ENCODE measurements at places on chromosomes 1 and 21.
A peak's percentile ranks its signal among the peaks of the same experiment; 100 is the strongest.

- DNase-seq: no peak
Observed at GRCh38 chr1:31830065-31830464, 14.2 kb upstream of the SPOCD1 start.

DNA sequence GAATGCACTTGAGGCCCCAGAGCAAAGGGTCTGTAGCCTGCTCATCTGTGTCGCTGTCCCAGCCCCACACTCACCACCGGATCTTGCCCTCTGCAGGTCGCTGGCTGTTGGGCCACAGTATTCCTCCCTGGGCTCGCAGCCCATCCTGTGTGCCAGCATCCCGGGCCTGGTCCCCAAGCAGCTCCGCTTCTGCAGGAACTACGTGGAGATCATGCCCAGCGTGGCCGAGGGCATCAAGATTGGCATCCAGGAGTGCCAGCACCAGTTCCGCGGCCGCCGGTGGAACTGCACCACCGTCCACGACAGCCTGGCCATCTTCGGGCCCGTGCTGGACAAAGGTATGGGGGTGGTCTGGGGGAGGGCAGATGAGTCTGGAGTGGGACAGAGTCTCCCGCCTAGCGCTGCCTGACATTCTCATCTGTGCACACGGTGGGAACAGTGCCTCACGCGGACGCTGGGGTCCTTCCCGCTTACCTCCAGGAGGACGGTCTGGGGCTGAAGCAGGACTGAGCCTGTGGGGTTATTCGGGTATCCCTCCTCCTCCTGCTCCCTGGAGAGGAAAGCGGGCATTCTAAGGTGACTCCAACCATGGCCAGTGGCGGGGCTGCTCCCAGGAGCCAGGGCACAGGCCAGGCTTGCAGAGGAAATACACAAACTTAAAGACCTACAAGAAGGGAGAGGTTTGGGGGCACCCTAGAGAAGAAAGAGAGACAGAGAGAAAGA is 15.9 kb downstream of the WNT3A start:
- DNase-seq: no peak

DNA sequence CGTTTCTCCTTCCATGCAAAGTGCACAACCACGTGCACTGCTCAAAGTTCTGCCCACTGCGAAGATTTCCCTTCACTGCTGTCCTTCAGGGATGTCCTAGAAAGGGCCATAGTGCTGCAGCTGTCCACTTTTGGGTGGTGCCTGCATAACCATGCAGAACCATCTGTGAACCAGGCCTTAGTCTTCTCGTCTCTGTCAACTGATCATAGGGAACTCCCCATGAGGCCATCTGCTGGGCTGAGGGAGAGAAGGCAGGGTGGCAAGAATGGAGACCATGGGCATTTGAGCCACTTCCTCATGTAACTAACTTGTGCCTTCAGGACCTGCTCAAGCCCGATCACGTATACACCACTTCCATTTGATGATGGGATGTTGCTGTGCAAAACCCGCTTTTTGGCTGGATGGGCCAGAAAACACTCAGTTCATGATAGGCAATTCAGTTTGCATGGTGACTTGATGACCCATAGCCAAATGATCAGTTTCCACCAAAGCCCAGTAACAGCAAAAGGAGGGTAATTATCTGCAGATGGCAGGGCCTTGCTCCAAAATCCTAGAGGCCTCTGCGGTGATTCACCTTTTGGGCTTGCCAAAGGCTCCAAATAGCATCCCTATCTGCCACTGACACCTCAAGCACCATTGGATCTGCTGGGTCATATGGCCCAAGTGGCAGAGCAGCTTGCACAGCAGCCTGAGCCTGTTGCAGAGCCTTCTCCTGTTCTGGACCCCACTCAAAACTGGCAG is 9.5 kb downstream of the ST6GALNAC5 start:
- DNase-seq: no peak

- no peak for DNase-seq
Observed at GRCh38 chr1:4062041-4062440, 162.0 kb upstream of the C1orf174 start.

- no peak for DNase-seq
Observed at GRCh38 chr1:87108228-87108627, 193.8 kb downstream of the HS2ST1 start.

GRCh38 chr1:40770296-40771070 is 13.1 kb upstream of the KCNQ4 start:
- DNase-seq: peak; percentile 34

- peak; percentile 66 for DNase-seq
Observed at GRCh38 chr1:172818841-172819527, 160.1 kb downstream of the FASLG start.

GRCh38 chr1:76865696-76866286 is 1.5 kb upstream of the ST6GALNAC5 start:
- DNase-seq: no peak

DNA sequence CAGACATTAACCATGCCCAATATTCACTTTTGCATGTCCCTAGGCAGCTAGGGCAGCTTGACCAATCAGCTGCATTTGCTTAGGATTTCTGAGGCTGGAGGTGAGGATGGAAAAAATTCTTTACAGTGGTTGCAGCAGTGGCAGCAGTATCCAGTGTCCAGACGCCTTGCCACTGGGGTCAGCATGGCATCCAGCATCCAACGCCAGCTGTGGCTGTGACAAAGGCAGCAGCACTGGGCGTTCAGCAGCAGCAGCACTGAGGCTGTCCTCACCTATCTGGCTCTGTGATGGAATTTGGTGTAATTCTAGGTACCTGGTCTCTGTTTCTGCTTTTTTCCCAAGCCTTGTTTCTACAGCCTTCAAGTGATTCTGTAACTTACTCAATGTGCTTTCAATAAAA is 15.5 kb downstream of the RHBDL2 start:
- no peak for DNase-seq

DNA sequence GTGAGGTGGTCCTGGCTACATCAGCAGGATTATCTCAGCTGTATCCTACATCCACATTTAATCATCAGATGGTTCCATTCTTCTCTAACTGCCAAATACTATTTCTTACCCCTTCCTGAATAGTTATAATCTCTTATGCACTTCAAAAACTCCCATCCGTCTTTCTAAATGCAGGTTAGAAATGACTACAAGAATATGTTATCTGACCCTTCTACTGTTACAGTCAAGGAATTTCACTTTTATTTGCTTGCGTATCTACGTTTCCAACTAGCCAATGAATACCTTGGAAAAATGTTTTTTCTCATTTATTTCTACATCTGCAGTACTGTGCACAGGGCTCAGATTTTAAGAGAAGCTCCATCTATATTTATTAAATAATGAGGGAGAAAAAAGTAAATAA is 709.9 kb downstream of the KCNT2 start:
- no peak for DNase-seq

GRCh38 chr1:172270605-172271004 is 149.9 kb upstream of the C1orf105 start:
- DNase-seq: no peak

DNA sequence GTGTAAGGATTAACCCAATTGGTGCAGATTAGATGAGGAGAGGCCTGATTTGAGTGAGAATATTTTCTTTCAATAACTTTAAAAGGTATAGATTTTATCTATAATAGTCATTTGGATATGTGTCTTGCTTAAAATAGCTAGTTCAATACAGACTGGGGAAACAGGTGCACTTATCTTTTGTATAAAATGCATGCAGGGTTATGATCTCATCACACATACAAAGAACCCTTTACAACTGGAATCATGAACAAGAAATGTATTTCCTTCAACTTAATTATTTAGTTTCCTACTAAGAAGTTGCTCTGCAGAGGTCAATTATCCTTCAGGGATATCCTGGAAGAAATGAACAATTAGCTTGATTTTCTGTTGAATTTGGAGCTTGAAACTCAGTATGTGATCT is 259.6 kb downstream of the PTBP2 start:
- no peak for DNase-seq

GRCh38 chr1:173865468-173866164 is 2.2 kb downstream of the GAS5 start:
- no peak for DNase-seq

GRCh38 chr1:69570356-69570755 is 2.6 kb downstream of the LRRC7 start:
- no peak for DNase-seq

- no peak for DNase-seq
Observed at GRCh38 chr1:213051881-213052202, 801 bp downstream of the RPS6KC1 start.

DNA sequence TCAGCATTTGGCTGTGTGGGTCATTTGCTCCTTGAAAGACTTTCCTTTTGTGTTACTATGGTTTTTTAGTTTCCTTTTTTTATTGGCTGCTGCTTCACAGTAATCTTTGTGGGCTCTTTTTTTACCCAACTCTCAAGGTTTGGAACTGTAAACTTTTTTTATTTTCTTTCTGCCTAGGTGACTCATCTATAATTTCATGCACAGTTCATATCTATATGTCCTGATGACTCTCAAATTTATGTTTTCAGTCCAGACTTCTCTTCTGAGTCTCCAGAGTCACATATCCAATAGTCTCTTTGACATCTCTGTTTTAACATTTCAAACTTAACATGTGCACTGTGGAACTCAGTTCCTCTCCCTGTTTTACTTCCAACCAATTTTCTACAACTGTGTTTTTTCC is 83.4 kb downstream of the ATF6 start:
- DNase-seq: no peak

- DNase-seq: no peak
Observed at GRCh38 chr1:173917149-173917548, at the start of gene SERPINC1. TSS of gene SERPINC1 (minus strand) at chr1:173917327. CDS start at chr1:173917259, 68 bp downstream.

GRCh38 chr21:36719614-36720013 is 20.7 kb downstream of the SIM2 start:
- no peak for DNase-seq

DNA sequence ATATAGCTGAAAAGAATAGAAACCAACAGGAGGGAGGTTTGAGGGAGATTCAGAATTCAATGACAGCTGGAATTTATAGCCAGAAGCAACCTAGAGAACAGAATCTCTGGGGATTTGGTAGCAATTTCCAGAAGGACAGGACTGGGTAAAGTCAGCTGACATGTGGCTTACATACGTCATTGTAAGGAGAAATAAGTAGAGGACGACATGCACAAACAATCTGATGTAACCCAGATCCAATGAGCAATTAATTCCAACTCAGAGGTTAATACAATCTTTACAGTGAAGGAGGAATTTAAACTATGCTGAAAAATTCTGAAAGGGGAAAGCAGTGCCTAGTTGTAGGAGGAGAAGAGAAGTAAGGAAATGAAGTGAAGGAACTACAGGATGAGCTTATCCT is 383.9 kb downstream of the PTBP2 start:
- no peak for DNase-seq

GRCh38 chr1:234125714-234126113 is 221.2 kb downstream of the SLC35F3 start:
- DNase-seq: no peak

DNA sequence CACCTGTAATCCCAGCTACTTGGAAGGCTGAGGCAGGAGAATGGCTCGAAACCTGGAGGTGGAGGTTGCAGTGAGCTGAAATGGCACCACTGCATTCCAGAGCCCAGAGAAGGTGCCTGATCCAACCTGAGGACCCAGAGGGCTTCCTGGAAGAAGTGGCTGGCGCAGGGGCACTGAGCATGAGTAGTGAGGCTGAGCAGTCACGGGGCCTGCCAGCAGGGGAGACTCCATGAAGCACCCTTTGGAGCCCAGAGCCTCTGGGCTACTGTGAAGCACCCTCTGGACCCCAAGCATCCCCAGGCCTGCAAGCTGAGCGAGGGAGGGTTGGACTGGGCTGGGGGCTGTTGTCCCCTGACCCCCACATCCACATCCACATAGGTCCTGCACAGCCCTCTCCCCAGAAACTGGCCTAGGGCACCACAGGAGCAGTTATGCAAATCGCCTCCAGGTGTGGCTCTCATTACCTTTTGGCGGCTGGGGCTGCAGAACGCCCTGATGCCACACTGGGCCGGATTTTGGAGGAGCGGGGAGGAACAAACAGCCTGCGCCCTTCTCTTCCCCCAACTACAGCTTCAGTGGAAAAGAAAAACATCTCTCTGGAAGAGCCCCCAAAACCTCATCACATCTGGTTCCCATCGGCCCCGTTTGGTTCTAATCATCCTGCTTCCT is 78.2 kb upstream of the TARDBP start:
- DNase-seq: no peak

- no peak for DNase-seq
Observed at GRCh38 chr1:93031711-93032110, 47.4 kb upstream of the MTF2 start.

DNA sequence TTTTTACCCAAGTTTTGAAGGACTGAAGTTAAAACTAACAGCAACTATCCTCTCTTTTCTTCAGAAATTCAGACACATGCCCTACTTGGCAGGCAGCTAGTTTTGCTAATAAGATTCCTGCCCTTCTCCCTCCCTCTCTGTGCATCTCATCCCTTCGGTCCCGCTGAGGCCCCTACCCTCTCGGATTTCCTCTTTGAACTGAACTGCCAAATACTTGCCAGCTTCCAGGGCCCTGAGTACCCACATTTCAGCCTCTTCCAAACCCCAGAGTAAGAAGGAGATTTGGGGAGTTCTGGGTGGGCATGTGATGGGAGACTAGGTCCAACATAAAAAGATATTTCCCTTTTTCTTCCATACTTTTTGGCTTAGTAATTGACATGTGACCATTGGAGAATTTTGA is 116.5 kb upstream of the JUN start:
- DNase-seq: no peak

DNA sequence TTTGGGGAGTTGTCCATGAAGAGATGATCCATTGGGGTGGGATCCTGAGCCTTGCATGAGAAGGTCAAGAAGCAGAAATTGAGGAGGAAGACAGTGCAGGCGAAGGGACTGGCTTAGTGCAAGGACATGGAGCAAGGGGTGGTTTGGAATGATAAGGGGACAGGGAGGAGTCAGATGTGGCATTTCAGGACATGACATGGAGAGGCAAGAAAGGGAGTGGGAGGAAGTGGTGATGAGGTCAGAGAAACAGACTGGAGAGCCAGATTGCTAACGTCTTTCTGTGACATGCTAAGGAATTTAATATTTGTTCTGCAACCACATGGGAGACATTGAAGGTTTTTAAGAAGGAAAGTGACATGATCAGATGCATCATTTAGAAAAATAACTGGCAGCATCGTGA is 346.8 kb upstream of the FMN2 start:
- DNase-seq: peak; percentile 85

All from common myeloid progenitor, CD34-positive (primary cell).